Stimulated activated CD8-positive, alpha-beta memory T cell treated with anti-CD3 and anti-CD28 coated beads, Interleukin-4, amount 100 ng/mL, for 4 hours (primary cell): ENCODE measurements at places on chromosomes 16 and 17.

- DNase-seq: no peak
Measured at GRCh38 chr17:81245024-81245664, 6.0 kb downstream of the NDUFAF8 start.

DNA sequence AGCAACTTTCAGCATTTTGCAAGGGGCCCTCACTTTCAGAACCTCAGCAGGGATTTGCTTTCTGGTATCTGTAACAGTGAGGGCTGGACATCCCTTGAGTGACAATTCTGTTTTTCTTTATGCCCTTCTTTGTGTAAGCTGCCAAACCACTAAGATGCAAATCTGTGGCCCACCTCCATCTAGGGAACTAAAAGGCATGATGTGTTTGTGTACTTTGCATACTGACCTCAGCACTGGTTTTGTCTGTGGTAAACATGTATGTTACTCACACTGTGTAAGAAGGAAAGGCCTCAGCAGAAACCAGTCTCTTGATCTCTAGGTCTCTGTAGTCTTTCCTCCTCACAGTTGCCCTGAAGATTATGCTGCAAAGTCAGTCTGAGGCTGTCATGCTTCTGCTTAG, 396.6 kb upstream of the DYNLRB2 start:
- DNase-seq: no peak

DNA sequence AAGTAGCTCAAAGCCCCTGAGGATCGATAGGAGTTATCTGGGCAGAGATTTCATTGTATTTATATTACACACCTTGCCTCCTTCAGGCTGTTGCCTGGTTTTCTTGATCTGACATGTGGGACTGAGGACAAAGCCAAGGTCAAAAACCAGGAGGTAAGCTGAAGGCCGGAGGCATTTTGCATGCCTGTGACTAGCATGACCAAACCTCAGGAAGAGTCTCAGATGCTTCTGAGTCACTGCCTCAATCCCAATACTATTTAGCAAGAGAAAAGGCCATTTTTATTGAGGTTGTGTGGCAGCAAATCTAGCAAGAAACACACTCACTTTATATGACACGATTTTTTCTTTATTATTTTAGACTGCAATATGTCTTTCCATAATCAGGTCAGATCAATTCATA, 968.1 kb downstream of the CDH11 start:
- no peak for DNase-seq

- DNase-seq: no peak
Measured at GRCh38 chr17:67074781-67075180, 30.4 kb downstream of the CACNG1 start.

- DNase-seq: no peak
Measured at GRCh38 chr16:24667244-24667764, 62.1 kb upstream of the TNRC6A start.

- no peak for DNase-seq
Measured at GRCh38 chr17:49753959-49754391, 10.0 kb downstream of the FAM117A start.

- DNase-seq: no peak
Measured at GRCh38 chr16:30087181-30087898, 4.4 kb downstream of the TBX6 start.

DNA sequence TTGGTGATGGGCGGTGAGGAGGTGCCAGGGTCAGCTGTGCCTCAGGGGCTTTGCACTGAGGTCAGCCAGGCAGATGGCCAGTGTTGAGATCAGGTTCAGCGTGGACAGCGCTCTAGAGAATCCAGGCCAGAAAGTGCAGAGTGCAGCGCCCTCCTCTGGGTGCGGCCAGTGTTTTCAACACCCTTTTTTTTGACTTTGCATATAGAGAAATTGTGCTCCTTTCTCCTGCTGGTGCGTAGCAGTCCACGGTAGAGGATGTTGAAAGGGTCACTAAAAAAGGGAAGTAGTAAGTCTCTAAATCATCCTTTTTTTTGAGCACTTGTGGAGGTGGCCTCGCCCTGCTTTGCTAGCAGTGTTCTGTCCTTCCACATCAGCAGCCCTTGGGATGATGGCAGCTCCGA, 53.9 kb downstream of the BANP start:
- DNase-seq: no peak

DNA sequence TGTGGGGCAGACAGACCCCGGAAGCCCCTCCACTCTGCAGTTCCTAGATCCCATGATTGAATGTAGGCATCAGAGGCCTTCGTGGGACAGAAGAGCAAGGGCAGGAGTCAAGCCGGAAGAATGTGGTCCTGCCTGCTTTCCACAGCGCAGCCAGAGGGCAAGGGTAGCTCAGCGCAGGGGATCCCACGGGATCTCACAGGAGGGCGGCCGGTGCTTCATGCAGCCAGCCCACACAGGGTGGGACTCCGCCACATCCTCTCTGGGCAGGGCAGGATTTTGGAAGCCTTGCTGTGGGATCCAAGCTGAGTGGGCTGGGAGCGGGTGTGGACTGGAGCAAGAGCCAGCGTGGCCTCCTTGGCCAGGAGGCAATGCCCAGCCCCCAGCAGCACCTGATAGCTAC, 13.0 kb downstream of the KATNB1 start:
- DNase-seq: no peak

- DNase-seq: no peak
Measured at GRCh38 chr16:8943966-8944759, 19.5 kb downstream of the USP7 start.
